ENCODE measurements at places on chromosomes 12 and 14. TPM values are rescaled to one million over a fixed set of nuclear protein-coding genes. Genes with fewer than 3 reads are reported as not detected.

Gene SPIC
- not detected for total RNA-seq

GRCh38 chr12:104248444-104248843 is 32.9 kb downstream of the TXNRD1 start:
- H3K4me3 ChIP-seq: no peak overlapping the region
- no peak overlapping the region for H3K27ac ChIP-seq
- H3K36me3 ChIP-seq: no peaks in the 10 kb centered on the region
- no peaks in the 10 kb centered on the region for H3K27me3 ChIP-seq
- peak; percentile 36 for DNase-seq

GRCh38 chr14:51604073-51604472 is 47.6 kb upstream of the FRMD6 start:
- H3K27me3 ChIP-seq: no peaks in the 10 kb centered on the region
- peaks cover 3% of the 10 kb centered on the region for H3K4me1 ChIP-seq
- H3K27ac ChIP-seq: no peak overlapping the region
- no peak for DNase-seq
- H3K4me3 ChIP-seq: no peak overlapping the region

- H3K27ac ChIP-seq: no peak overlapping the region
- peaks cover under 1% of the 10 kb centered on the region for H3K36me3 ChIP-seq
- no peak for DNase-seq
- H3K27me3 ChIP-seq: no peaks in the 10 kb centered on the region
- 0 out of 2 replicates have a peak, but pooled peaks cover under 1% of the 10 kb centered on the region for H3K4me1 ChIP-seq
- H3K4me3 ChIP-seq: no peak overlapping the region
These were observed 10.5 kb upstream of the C14orf93 start for GRCh38 chr14:23020143-23021128.

DNA sequence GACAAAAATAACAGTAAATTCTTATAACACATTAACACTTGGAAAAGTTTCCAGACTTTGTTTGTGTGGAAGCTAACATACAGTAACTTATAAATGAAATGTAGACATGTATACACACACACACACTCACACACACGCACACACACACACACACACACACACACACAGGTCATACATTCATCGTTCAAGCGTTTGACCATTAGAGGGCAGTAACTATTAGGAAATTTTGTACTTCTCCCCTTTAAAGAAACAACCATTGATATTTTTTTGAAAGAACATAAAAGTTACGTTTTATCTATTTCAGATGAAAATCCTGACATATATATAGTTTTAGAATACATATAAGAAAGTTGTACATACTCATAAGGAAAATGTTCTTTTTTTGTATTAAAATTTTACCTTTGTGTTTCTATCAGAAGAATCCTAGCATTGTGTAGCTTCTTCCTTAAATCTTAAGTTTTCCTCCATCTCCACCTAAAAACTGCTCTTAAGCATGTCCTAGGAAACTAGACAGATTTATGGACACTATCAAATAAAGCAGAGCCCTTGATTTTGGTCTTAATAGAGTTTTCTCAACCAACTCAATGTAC is 29.0 kb downstream of the PTPRQ start:
- no peak overlapping the region for H3K4me3 ChIP-seq
- H3K4me1 ChIP-seq: no peaks in the 10 kb centered on the region

- H3K27me3 ChIP-seq: no peaks in the 10 kb centered on the region
- H3K4me1 ChIP-seq: peaks cover 15% of the 10 kb centered on the region
- no peak overlapping the region for H3K27ac ChIP-seq
- no peaks in the 10 kb centered on the region for H3K36me3 ChIP-seq
These were observed 46.6 kb downstream of the SUSD6 start for GRCh38 chr14:69657950-69658355.

Gene NEK9
- total RNA-seq: 39.5 TPM

Gene ANKS1B
- 8.5 TPM for total RNA-seq

DNA sequence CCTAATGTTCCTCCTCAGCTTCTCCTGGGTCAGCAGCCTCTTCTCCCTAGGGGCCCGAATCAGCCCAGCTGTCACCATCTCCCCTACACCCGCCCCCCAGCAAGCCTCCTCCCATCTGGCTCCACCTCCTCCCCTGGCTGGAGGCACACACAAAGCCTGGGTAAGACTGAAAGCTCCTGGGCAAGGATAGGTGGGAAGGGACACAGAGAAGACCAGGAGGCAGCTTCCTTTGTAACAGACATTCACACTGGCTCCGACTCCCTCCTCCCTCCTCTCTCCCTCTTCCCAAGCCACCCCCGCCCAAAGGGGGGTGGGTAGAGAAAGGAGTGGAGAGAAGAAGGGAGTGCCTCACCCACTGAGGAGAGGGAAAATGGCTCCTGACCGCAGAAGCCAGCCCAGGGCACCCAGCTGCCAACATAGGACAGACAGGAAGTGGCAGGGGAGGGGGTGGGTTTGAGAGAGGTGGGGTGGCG is 4.0 kb downstream of the CHD4 start:
- peaks cover 67% of the 10 kb centered on the region for H3K36me3 ChIP-seq
- DNase-seq: no peak

Gene FAM181A
- not detected for total RNA-seq

DNA sequence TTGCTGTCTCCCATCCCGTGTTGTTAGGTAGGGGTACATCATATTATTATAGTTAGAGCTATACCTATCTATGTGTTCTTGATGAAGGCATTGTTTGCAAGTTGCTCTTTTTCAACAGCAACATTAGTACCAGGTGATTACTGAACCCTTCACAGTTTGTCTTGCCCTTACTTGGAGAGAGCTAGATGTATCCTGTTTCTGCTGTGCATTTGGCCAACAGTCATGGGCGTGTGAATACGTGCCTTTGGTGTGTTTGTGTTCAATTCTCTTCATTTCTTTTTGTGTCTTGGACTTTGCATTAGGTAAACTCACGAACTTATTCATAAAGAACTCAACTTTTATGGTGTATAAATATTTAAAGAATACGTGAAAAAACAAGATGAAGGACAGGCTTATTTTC is 14.3 kb downstream of the ARF6 start:
- no peaks in the 10 kb centered on the region for H3K27me3 ChIP-seq
- no peak overlapping the region for H3K4me3 ChIP-seq
- no peaks in the 10 kb centered on the region for H3K36me3 ChIP-seq
- no peak overlapping the region for H3K27ac ChIP-seq

Gene PZP
- total RNA-seq: not detected

Gene SERPINA5
- 1.9 TPM for total RNA-seq

DNA sequence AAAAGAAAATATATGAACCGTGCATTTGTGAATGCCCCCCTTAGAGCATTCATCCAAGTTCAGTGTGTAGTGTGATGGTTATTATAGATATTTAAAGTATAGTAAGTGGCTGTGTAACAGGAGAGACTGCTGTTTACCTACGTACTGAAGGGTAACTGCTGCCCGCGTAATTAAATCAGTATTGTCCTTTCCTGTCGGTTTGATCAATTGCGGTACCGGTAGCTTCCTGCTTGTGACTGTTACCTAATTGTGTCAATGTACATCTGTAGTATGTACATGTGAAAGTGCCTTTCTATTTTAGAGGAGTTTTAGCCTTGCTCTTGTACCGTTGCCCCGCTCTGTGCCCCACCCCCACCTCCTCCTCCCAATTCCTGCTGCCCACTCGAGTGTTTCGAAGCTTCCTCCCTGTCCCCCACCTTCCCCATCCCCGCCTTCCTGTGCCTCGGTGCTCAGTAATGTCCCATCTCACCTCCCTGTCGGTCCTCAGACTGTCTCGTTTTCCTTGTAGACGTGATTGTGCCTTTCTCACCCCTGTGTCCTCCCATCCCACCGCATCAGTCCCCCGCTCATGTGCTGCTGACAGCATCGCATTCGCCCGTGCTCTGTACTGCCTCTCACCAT is 75.0 kb downstream of the KICS2 start:
- H3K36me3 ChIP-seq: no peaks in the 10 kb centered on the region
- H3K4me1 ChIP-seq: no peaks in the 10 kb centered on the region
- no peak for DNase-seq
- H3K4me3 ChIP-seq: no peak overlapping the region
- no peaks in the 10 kb centered on the region for H3K27me3 ChIP-seq

DNA sequence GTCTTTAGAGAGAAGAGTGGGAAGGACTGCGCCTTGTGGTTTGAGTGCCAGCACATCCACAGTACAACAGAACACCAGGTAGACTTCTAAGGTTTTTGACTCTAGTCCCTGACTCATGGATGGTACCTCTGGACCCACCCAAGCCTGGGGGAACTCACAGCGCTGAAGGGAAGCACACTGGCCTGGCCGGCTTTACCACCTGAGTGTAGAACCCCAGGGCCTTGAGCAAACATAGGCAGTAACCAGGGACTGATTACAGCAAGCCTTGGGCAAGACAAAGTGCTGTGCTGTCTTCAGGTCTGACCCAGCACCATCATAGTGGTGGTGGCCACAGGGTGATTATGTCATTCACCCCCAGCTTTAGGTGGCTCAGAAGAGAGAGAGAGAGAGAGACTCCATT is 17.2 kb downstream of the EML5 start:
- no peaks in the 10 kb centered on the region for H3K4me1 ChIP-seq
- H3K4me3 ChIP-seq: no peak overlapping the region
- no peaks in the 10 kb centered on the region for H3K27me3 ChIP-seq
- no peak overlapping the region for H3K27ac ChIP-seq

Gene ST8SIA1
- total RNA-seq: 4.4 TPM

Gene RIPK3
- total RNA-seq: 0.39 TPM

GRCh38 chr12:99332936-99333591 is 314.5 kb upstream of the GARIN6 start:
- DNase-seq: no peak
- H3K36me3 ChIP-seq: no peaks in the 10 kb centered on the region
- H3K27ac ChIP-seq: no peak overlapping the region
- no peaks in the 10 kb centered on the region for H3K4me1 ChIP-seq
- H3K27me3 ChIP-seq: no peaks in the 10 kb centered on the region
- no peak overlapping the region for H3K4me3 ChIP-seq

Gene PPM1H
- total RNA-seq: 36.1 TPM

- H3K36me3 ChIP-seq: no peaks in the 10 kb centered on the region
- H3K27me3 ChIP-seq: no peaks in the 10 kb centered on the region
- H3K4me3 ChIP-seq: no peak overlapping the region
These were observed 198.0 kb upstream of the SYT1 start for GRCh38 chr12:78666584-78666983.

DNA sequence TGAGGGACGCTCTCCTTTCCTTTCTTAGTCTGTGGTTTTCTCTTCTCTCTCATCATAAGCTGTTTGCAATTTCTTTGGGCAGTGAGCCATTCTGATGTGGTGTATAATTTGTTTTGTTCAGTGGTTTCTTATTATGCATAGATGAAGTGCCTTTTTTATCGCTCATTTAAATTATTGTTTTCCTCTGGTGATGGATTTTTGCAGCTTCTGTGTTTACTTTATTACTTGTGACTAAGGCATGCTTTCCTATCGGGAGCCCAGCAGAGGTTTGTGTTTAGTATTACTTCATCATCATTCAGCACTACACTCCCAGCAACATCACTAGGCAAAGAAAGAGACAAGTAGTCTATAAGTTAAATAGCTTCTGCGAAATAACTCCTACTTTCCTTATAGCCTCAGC is 586.6 kb upstream of the NOVA1 start:
- no peak overlapping the region for H3K4me3 ChIP-seq
- DNase-seq: no peak
- no peaks in the 10 kb centered on the region for H3K4me1 ChIP-seq
- no peak overlapping the region for H3K27ac ChIP-seq
- H3K36me3 ChIP-seq: no peaks in the 10 kb centered on the region

- H3K4me3 ChIP-seq: peak overlapping the region; percentile 65
- H3K27me3 ChIP-seq: no peaks in the 10 kb centered on the region
- H3K4me1 ChIP-seq: no peaks in the 10 kb centered on the region
These were observed 1.0 kb upstream of the CAMKK2 start for GRCh38 chr12:121297435-121297991.

Gene BDKRB2
- 0.13 TPM for total RNA-seq

DNA sequence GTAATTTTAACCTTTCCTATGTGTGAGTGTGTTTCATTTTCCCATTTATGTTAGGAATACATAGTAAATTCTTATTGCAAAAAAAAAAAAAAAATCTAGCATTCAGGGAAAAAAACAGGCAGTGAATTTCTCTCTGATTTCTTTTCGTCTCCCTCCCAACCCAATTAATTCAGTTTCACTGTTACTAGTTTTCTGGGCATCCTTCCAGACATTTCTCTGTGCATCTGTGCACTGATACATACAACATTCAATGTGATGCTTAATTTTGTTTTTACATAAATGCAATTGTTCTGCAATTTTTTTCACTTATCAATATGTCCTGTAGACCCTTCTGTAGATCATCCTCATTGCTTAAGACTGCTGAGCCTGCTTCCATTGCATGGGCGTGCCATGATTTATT is 694.3 kb upstream of the TBX3 start:
- no peak for DNase-seq
- no peak overlapping the region for H3K4me3 ChIP-seq
- H3K4me1 ChIP-seq: no peaks in the 10 kb centered on the region
- no peaks in the 10 kb centered on the region for H3K36me3 ChIP-seq

Gene ATG14
- total RNA-seq: 10.8 TPM

Gene STAC3
- 1.3 TPM for total RNA-seq

- peaks cover 2% of the 10 kb centered on the region for H3K4me1 ChIP-seq
- no peaks in the 10 kb centered on the region for H3K27me3 ChIP-seq
- no peak overlapping the region for H3K27ac ChIP-seq
- no peak for DNase-seq
- no peaks in the 10 kb centered on the region for H3K36me3 ChIP-seq
- no peak overlapping the region for H3K4me3 ChIP-seq
These were observed 36.5 kb downstream of the FOS start for GRCh38 chr14:75315144-75315543.

DNA sequence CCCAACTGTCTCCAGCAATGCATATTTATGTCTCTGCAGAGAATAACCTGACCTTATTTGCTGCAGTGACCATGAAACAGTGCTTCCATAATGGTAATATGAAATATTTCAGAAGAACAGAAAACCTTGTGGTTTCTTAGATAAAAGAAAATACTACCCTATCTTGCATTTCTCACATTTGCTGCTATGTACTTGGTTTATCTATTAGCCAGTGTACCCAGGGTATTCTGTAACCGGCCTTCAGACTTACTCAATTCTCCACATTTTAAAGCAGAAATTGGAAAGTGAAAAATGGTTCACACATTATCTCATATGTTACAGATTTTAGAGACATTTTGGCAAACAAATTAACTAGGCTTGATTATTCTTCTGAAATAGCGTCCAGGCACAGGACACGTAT is 57.9 kb upstream of the CCDC91 start:
- no peaks in the 10 kb centered on the region for H3K36me3 ChIP-seq
- DNase-seq: no peak

Gene KCNC2
- not detected for total RNA-seq

Gene CLEC1B
- not detected for total RNA-seq

Gene KRT72
- total RNA-seq: not detected

DNA sequence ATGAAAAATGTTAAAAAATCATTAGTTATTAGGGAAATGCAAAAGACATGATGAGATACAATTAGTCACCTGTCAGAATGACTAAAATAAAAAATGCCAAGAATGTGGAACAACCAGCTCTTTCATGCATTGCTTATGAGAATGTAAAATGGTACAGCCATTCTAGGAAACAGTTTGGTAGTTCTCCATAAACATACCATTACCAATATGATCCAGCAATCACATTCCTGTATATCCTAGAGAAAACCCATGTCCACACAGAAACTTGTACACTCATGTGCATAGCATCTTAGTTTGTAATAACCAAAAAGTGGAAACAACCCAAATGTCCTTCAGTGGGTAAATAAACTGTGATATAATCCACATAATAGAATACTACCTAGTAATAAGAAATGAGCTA is 245.7 kb downstream of the FUT8 start:
- no peaks in the 10 kb centered on the region for H3K4me1 ChIP-seq
- no peak overlapping the region for H3K4me3 ChIP-seq
- H3K27ac ChIP-seq: no peak overlapping the region
